Aorta (tissue), 5 donors: ENCODE measurements at places on chromosomes 13 and 19. TPM values are rescaled to one million over a fixed set of nuclear protein-coding genes. Genes with fewer than 3 reads are reported as not detected.

- DNase-seq: no peak
These were observed 14.3 kb downstream of the PTH2 start for GRCh38 chr19:49408816-49409440.

DNA sequence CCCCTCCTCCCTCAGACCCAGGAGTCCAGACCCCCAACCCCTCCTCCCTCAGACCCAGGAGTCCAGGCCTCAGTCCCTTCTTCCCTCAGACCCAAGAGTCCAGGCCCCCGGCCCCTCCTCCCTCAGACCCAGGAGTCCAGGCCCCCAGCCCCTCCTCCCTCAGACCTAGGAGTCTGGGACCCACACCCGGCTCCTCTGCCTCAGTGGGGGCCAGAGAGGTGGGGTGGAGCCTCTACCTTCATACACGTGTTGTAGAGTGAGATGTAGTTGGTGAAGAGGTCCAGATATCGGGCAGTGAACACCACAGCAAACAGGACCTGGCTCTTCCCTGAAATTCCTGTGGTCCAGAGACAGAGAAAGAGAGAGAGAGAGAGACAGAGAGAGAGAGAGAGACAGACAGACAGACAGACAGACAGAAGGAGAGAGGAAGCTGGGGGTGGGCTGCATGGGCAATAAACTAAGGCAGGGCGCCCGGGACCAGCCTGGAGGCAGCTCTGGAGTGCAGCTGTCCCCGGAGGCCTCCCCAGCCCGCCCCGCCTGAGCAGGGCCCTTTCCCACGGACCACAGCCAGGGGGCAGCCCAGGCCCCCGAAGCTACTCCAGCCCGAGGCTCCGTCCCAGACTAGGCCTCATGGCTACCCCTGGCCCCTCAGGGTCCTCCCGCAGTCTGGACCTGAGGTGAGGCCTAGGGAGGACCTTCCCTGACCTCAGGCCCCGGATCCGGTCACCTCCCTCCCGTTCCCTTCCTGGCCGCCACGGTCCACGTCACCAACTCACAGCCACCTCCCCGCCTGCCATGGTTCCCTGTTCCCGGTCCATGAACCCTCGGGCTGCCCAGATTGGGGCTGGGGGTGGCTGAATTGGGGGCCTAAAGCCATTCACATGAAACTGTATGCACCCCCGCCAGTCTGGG lies 907 bp downstream of the KDELR1 start:
- DNase-seq: peak; percentile 89

DNA sequence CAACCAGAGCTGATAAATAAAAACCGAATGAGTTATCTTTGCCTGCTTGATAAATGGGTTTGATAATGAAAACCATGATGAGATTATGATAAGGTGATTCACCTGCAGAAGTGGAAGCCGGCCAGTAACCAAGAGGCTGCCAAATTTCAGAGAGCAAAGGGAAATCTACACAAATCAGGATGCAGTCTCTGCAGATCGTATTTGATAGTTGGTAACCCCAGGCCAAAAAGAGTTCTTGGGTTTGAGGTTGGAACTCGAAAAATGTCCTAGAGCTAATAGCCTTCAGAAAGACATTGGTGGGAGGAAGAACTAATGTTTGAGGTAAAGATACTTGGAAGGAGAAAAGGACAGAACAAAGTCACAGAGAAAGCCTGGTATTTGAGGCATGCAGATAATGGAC lies 9.6 kb upstream of the LATS2 start:
- DNase-seq: no peak

GRCh38 chr19:44845612-44846454 lies at the start of gene NECTIN2:
Gene NECTIN2, plus strand, starts transcription at chr19:44846297. Its CDS starts 229 bp downstream, at chr19:44846526.
- peak; percentile 100 for DNase-seq

DNA sequence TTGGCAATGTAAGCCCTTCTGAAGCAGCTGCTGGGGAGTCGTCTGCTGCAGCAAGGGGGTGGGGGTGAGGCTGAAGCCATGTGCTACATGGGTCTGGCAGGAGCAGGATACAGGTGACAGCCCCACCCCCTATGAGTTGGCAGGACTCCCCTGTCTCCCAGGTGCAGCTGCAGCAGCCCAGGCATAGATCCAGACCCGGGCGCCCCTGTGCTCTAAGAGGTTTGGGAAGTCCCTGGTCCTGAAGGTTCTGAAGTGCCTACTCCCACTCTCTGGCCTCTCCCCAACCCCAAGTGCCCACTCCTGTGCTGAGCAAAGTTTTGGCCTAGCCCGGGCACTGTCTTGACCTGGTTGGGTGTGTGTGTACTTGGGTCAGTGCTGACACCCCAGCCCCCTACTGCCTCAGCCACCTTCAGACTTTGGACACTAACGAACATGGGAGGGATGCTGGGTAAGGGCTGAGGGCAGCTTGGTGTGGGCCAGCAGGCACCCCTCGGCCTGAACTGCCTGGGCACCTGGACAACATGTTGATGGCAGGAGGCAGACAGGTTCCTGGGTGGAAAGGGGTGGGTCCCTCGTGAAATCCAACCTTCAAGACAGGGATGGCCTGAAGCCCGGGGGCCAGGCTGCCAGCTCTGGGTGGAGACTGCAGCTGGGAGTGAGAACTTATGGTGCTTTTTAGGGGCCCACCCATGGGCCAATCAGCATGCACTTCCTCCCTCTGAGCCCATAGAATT lies 54.1 kb upstream of the SLITRK6 start:
- DNase-seq: peak; percentile 54

DNA sequence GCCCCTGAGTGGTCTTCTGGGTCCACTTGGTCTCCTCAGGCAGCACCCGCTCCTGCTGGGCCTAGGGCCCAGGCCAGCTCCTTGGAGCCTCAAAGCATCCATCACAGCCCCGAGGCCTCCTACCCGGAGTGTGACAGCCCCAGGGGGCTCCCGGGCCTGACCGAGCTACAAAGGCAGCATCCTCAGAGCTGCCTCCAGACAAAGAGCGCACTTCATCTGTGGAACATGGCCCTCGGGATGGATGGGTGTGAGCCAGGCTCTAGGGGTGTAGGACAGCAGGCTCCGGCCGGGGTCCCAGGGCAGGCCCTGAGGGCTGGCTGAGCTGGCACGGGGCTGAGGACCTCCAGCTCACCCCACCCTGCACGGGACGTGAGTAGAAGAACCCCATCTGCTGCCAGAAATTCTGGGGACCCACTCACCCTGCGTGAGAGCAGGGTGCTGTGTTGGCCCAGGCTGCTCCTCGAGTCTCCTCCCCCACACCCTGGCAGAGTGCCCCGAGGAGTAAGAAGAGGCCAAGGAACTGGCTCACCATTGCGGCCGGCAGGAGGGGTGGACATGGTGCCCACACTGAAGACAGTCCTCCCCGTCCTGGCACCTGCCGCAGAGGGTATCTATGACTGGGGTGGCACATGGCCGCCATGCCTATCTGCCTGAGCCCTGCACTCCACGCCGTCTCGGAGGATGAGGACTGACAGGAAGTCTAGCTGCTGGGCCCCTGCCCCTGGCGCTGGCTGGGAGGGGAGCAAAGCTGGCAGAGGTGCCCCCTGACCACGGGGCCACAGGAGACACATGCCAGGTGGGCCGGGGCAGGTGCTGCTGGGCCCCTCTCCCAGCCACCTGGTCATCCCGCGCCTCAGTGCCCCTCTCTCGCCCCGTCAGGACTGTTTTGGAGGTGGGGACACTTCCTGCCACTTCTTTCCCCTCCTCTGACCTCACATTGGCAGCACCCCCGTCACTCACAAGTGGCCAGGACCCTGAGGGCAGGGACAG lies 22.3 kb downstream of the CEBPG start:
- DNase-seq: peak; percentile 90

- no peak for DNase-seq
These were observed 3.8 kb downstream of the KDM4B start for GRCh38 chr19:4972509-4973230.

- no peak for DNase-seq
These were observed 165.5 kb downstream of the LACC1 start for GRCh38 chr13:44045180-44045562.

DNA sequence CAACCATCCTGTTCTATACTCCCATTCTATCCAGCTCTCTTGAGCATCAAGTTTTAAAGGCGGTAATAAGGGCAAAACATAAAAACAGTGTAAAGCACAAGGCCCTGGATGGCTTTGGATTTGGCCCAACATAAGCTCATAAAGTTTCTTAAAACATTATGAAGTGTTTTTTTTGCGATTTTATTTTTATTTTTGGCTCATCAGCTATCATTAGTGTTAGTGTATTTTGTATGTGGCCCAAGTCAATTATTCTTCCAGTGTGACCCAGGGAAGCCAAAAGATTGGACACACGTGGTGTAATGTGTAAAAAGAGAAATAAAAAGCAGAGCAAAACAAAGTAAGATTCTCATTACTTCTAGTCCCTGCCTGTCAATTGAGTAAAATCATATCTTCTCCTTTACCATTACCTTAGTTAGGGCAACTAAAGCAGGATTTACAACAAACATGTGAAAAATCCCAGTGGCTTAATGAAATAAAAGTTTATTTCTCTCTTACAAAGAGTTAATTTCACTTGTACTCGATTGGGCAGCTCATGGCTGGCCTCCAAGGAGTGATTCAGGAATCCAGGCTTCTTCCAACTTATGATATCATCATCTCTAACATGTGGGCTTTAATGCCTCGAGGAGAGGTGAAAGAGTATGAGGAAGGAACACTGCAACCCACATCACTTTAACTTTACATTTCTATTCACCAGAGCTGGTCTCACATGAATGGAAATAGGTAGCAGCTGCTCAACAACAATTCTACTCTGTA lies 725.2 kb upstream of the SLITRK1 start:
- DNase-seq: peak; percentile 77

- DNase-seq: no peak
These were observed 43.0 kb downstream of the CARS2 start for GRCh38 chr13:110662777-110663443.

DNA sequence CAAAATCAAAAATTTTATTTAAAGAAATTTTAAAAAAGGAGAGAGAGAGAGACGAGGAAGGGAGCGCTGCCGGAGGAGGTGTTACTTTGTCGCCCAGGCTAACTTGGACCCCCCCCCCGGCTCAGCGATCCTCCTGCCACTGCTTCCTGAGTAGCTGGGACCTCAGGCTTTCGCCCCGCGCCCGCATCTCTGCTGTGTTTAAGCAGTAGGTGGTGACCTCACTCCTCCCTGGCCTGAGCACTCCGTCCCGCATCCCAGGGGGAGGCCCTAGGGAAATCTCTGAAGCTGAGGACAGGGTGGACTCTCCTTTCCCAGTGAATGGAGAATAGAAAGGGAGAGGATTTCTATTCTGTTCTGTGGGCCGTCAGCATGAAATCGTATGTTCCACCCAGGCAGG lies 485 bp upstream of the ZNF845 start:
- DNase-seq: peak; percentile 72

GRCh38 chr19:6214881-6215541 lies 64.8 kb downstream of the MLLT1 start:
- DNase-seq: peak; percentile 42

DNA sequence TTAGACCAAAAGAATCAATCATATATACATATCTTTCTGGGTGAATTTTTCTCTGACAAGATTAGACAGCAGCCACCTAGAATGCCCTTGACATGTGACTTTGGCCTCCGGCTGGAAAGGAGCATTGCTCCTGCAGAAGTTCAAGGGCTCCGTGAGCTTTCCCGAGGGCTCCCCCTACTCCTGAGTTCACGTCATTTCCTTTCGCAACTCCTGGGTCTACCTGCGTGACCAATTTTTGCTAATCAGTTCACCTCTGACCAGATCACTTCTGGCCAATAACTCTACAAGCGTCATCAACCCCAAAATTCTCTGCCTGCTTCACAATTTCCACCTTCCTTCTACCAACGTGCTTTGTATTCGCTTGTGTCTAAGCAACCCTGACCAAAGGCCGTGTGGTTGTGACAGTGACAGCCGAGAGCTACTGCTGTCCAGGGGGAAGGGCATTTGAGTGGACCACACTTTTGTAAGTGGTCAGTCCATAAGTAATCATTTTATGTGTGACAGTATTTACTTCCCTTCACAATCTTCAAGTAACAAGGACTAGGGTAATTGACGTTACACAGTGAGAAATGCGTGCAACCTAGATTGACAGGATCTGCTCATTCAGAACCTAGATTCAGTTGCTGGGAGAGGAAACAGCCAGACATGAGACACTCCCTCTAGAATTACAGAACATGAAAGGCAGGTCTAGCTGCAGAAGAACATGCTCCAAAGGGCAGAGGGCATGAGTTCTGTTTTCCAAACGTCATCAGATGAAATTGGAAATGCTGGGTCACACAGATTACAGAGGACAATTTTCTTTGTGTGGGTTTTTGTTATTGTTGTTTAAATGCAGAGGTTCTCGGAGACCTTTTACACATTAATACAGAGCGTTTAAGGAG lies 145.9 kb upstream of the SPACA7 start:
- no peak for DNase-seq

DNA sequence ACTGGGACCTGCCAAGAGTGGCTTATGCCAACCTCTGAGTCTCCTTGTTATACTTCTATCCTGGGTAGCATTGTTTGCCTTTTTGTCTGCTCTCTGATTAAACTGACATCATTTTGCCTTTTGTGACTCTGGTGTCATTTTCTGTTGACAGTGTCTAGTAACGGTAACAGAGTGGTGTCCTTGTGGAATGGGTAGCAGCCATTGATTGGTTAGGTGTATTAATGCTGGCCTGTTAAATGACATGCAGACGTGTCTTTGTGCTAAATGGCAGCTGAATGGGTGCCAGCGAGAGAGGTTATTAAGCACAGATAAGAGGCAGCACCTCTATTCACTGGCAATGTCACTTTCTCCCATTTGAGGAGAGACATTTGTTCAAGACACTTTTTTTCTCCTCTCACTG lies 1289.4 kb downstream of the PCDH9 start:
- DNase-seq: no peak

DNA sequence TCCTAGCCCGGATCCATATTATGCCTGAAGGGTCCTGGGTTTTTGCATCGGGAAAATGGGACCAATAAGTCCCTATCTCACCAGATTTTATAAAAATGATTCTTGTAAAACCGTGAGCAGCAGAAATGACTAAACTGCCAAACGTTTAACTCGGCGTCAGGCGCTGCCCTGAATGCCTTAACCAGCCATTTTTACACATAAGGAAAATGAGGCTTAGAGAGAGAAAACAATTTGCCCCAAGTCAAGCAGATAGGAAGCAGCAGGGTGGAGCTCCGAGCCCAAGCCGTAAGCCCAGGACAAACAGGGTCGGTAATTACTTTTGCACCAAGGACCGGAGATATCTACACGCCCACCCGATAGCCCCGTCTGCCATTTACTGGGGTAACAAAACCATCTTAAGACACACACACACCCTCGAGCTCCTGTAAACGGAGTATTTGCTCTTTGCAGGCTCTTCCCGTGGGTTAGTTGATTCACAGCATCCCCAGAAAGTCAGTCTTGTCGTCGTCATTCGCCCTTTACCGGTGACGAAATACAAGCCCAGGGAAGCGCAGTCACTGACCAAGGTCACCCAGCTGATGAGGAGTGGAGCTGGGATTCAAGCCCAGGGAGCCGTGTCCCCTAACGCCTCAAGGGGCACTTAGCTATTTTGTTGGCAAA lies 16.0 kb upstream of the MRI1 start:
- no peak for DNase-seq

The ZC3H4 gene
- polyA plus RNA-seq: 5.7 TPM

The CDADC1 gene
- polyA plus RNA-seq: 23.0 TPM

The TNFAIP8L1 gene
- polyA plus RNA-seq: 3.9 TPM

The ICAM5 gene
- polyA plus RNA-seq: not detected

The DCT gene
- not detected for polyA plus RNA-seq

The TPT1 gene
- 18,191 TPM for polyA plus RNA-seq

The SH2D3A gene
- 0.26 TPM for polyA plus RNA-seq

The CD209 gene
- 3.1 TPM for polyA plus RNA-seq

The SIGLEC5 gene
- not detected for polyA plus RNA-seq
